ENCODE measurements at places on chromosomes 5 and 9.

- peak; percentile 2 for DNase-seq
Observed at GRCh38 chr9:935348-935965, 41.0 kb upstream of the DMRT3 start.

- DNase-seq: no peak
Observed at GRCh38 chr5:109574985-109575384, 114.7 kb upstream of the MAN2A1 start.

GRCh38 chr9:86521977-86522376 lies 167.8 kb upstream of the TUT7 start:
- peak; percentile 17 for DNase-seq

GRCh38 chr5:77305222-77305846 lies 94.9 kb downstream of the PDE8B start:
- no peak for DNase-seq

GRCh38 chr5:54361691-54362411 lies 51.5 kb upstream of the ARL15 start:
- DNase-seq: peak; percentile 30

GRCh38 chr9:108351571-108351970 lies 504.2 kb downstream of the ACTL7B start:
- no peak for DNase-seq

DNA sequence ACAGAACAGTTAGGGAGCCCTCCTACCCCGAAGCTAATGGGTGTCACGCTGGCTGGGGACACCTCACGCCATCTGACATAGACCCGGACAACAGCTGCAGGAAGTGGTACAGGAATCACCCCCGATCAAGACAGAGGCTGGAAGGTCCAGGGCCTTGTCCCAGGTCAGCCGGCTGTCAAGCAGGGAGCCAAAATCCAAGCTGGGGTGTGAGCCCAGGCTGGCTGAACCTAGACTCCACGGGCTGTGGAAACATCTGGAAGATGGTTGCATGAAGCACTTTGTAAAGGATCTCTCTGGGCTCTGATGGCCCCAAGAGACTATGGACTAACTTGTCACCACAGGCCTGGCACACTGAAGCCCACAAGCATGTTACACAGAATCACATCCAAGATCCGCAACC lies 68.9 kb upstream of the STXBP1 start:
- DNase-seq: no peak

GRCh38 chr5:168446983-168447619 lies 39.2 kb upstream of the RARS1 start:
- DNase-seq: no peak

- no peak for DNase-seq
Observed at GRCh38 chr9:135010921-135011320, 76.5 kb upstream of the OLFM1 start.

DNA sequence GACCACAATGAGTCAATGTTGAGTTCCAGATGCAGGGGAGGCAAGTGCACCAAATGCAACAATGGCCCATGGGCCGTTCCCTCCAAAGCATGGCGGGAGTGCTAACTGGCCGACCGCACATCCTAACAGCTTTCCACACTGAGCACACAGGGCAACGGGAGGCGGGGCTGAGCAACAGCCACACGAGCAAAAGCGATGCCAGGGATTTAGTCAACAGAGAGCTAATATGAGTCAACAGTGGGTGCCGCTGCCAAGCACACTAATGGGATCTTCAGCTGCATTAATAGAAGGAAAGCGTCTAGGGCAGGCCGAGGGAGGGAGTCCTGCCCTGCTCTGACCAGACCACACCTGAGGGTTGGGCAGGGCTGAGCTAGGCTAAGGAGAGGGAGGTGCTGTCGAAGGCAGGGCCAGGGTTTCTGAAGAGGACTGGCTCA lies 4.6 kb downstream of the EPB41L4B start:
- peak; percentile 37 for DNase-seq

DNA sequence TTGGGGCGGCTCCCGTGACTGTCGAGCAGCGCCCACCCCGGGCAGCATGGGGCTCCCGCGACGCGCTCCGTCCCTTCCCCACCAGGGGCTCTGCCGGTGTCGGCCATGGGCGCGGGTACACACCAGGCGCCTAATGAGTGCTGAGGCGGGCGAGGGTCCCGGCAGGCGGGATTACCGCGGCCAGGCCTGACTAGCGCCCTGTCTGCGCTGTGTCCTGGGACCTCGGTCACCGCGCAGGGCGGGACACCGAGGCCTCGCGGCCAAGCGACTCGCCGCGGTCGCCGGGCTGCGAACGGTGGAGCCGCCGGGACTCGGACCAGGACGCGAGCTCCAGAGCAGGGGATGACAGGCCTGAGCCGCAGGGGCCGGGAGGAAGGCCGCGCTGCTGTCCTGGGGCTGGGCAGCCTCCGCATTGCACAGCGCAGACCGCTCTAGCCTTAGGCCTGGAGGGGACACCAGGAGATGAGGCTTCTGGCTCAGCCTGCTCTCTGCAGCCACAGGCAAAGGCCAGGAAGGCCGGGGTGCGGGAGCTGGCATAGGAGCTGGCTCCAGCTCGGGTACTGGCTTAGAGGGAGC lies 14.1 kb downstream of the LCN10 start:
- DNase-seq: no peak

DNA sequence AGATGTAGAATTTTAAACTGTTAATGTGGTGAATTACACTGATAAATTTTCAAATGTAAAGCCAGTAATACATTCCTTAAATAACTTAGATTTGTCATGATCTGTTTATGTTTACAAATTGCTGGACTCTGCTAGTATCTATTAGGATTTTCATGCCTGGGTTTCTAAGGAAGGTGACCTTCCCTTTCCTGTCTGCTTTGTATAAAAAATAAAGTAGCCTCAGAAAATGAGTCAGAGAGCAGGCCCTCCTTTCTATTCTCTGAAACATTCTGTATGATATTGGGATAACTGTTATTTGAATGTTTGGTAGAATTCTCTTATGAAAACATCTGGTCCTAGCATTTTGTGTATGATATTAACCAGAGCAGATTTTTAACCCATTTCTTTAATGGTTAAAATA lies 255.3 kb downstream of the SYK start:
- DNase-seq: peak; percentile 63

- DNase-seq: peak; percentile 76
Observed at GRCh38 chr9:91047993-91048607, 246.5 kb downstream of the SYK start.

GRCh38 chr5:66647146-66647856 lies 51.1 kb downstream of the MAST4 start:
- DNase-seq: no peak

DNA sequence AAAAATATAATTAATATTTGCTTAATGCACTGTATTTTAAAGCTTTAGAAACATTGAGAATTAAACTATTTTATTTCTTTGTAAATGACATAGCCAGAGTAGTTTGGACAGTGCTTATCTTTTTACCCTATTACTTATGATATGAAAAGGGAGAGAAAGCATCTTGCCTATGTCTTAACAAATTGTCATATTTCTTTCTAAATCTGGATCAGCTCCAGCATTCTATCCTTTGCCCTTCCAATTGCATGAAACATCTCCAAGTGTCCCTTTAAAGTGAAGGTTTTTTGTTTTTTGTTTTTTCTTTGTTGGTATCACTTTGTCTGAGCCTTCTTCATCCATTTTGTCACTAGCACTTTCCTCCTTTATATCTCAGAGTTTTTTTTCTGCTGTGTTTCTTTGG lies 511.6 kb upstream of the FAM174A start:
- DNase-seq: no peak

- no peak for DNase-seq
Observed at GRCh38 chr9:63817622-63818518, 1467.1 kb downstream of the FOXD4L5 start.

DNA sequence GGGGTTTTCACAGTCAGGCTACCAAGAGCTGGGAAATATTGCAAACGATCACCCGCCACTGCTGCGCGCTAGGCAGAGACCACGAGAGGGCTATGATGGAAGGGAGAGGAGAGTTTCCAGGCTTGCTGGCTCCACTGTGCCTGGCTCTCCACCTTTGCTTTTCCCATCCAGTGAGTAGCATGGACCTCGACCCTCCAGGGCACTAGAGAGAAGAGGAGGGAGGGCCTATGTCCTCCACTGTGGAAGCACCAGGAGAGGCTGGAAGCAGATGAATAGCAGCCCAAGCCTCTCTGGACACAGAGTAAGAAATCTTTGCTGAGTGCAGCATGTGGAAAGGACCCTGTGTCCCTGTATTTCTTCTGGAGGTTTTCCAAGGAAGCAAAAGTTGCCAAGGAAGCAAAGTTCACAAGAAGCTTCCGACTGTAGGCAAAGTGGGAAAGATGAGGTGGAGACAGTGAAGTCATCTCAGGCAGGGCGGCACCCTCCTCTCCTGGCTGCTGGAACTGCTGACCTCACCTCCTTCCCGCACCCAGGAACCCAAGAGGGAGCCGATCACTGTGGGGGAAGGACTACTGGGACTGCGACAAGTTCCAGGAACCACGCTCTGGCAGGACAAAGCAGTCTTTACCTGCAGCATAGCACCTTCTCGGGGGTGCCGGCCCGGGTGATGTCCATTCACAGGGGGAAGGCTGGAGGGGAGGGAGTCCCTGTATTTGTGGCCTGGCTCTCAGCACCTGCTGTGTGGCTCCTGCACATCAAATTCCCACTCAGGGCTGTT lies 79.6 kb downstream of the CSNK1A1 start:
- DNase-seq: peak; percentile 57

- DNase-seq: no peak
Observed at GRCh38 chr5:145619806-145620310, 215.3 kb downstream of the PRELID2 start.

DNA sequence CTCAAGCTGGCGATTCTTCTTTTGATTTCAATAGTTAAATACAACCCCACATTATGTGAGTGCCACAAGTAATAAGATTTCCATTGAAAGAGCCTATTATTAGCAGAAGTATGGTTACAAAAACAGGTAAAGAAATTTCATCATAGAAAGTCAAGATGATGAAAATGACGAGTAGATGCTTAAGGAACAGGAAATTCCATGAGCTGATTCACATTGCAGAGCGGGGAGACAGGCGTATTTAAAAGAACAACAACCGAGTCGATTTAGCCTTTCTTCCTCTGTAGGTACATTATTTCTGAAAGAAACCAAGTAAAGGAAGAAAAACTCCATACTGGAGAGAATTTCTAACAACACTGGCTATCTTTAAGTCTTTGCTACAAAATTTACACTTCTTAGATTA lies 310.4 kb downstream of the SLF1 start:
- peak; percentile 40 for DNase-seq

DNA sequence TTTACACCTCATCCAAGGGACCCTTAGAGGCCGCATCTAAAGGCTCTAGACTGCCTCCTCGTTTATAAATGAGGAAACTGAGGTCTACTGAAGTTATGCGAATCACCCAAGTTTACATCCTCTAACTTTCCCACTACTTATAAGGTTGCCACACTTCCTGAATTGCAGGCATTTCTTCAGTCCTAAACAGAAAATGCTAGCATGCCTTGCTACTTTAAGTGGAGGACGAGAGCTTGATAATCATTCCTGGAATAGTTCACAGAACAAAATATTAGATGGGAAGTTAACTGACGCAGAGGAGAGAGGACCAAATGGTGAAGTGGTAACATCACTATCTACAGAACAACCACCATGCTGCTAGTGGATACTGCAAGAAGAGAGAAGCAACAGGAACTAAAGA lies 85.8 kb downstream of the GNAQ start:
- peak; percentile 77 for DNase-seq

- DNase-seq: no peak
Observed at GRCh38 chr5:104223885-104224773, 661.5 kb upstream of the NUDT12 start.

GRCh38 chr9:137286975-137287383 lies 9.5 kb downstream of the TOR4A start:
- peak; percentile 77 for DNase-seq

- peak; percentile 80 for DNase-seq
Observed at GRCh38 chr5:36599986-36600779, 6.2 kb upstream of the SLC1A3 start.

DNA sequence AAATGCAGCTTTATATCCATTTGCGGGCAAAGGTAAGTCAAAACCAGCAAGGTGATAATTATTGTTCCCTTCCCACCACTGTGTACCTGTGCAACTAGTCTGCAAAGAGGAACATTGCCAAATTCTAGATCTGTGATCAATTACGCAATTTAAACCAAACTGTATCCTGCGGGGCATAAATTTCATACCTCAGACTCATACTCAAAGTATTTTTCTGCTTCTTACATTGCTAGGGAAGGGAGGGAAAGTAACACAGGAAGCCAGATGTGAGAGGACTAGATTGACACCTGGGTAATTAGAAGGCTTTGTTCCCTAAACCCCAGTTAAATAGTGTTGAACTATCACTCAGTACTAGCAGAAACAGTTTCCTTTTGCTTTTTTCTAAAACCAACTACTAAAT lies 240.2 kb upstream of the ZNF608 start:
- no peak for DNase-seq

DNA sequence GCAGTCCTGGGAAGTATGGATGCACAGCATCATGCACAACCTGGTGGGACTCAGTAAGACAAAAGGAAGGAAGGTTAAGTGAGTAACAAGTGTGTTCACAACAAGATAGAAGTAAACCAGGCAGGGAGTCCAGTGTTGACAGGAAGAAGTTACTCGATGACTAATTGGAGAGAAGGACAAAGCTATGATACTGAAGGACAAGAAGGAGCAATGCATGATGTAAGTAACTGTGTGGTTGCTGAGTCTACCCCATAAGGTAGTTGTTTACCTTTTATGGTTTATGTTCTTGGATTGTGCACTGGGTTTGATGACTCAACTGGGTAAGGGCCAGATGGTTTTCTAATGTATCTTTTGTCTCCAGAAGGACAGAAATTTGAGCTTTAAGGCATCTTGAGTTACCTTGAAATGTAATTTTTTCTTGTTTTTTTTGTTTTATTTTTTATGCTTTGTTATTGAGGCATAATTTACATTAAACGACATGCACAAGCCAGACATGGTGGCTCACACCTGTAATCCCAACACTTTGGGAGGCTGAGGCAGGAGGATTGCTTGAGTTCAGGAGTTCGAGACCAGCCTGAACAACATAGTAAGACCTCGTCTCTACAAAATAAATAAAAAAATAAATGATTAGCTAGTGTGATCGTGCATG lies 89.2 kb upstream of the CAST start:
- peak; percentile 96 for DNase-seq

DNA sequence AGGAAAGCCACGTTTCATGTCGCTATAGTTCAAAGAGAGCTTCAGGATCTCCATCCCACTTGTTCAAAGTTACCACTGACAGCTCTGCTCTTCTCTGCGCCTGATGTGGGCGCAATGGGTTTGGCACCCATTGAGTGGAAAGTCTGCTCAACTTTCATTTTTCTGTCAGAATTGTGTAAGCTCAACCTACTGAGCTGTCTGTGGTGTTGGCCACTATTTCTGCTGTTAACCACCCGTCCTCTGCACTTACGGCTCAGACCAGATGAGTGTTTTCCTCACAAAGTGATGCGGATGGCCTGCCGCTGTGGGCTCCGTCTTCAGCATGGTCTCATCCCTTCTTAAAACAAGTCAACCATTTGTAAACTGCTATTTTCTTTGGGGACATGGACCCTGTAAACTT lies 131.2 kb downstream of the WNK2 start:
- no peak for DNase-seq

- peak; percentile 28 for DNase-seq
Observed at GRCh38 chr9:100317706-100318105, 35.0 kb downstream of the TEX10 start.

GRCh38 chr9:81397481-81398381 lies 291.6 kb downstream of the TLE1 start:
- DNase-seq: peak; percentile 45

GRCh38 chr9:81890104-81890503 lies 38.1 kb upstream of the SPATA31D4 start:
- peak; percentile 55 for DNase-seq

GRCh38 chr9:121369595-121370265 lies at the start of gene STOM:
TSS of gene STOM (minus strand) at chr9:121370250. CDS start at chr9:121370187, 63 bp downstream.
- DNase-seq: peak; percentile 92

GRCh38 chr5:167355346-167355745 lies 936.1 kb upstream of the WWC1 start:
- DNase-seq: no peak

All from fibroblast of pulmonary artery (primary cell).